ENCODE measurements at places on chromosomes 11 and 22.

GRCh38 chr11:125163431-125164063, 1.0 kb upstream of the PKNOX2 start:
- DNase-seq = no peak

DNA sequence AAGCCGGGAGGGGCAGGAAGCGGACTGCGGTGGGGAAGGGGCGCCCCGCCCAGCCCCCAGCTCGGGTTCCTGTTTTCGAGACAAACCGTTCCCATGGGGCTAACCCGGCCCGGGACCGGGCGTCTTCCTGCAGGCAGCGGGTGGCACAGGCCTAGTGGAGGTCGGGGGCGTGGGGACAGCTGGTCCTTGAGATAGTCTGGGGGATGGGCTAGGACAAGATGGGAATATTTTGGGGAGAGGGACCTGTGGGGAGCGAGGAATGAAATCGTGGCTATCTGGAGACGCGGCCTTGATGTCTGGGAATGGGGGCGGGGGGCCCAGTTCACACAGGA, 1.2 kb upstream of the RASGRP2 start:
- DNase-seq = no peak

- no peak for DNase-seq
Observed at GRCh38 chr11:20483931-20484330, 96.4 kb downstream of the PRMT3 start.

- DNase-seq = no peak
Observed at GRCh38 chr11:16239141-16240105, 116.9 kb downstream of the SOX6 start.

DNA sequence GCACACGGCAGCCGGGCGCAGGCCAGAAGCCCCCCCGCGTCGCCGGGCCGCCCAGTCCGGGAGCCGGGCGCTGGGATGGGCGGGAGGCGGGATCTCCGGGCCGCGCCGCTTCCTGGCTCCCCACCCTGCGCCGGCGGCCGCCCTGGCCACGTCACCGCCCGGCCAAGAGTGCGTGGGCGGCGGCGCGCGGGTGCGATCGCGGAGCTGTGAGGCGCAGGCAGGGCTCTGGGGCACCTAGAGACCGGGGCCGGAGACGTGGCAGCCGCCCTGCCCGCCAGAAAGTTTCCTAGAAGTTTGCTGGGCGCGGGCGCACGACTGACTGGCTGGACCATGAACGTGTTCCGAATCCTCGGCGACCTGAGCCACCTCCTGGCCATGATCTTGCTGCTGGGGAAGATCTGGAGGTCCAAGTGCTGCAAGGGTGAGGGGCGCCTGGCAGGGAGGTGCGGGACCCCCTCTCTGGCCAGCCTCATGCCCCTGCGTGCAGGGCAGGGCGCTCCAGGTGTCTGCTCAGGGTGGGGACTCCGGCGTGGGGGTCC, at the start of gene KDELR3:
TSS of gene KDELR3 (plus strand) at position 193 of the 539 bp plus-strand sequence. CDS start at position 331, 138 bp downstream.
- peak; percentile 20 for DNase-seq

GRCh38 chr11:109208121-109208520, 213.9 kb upstream of the C11orf87 start:
- DNase-seq = no peak

DNA sequence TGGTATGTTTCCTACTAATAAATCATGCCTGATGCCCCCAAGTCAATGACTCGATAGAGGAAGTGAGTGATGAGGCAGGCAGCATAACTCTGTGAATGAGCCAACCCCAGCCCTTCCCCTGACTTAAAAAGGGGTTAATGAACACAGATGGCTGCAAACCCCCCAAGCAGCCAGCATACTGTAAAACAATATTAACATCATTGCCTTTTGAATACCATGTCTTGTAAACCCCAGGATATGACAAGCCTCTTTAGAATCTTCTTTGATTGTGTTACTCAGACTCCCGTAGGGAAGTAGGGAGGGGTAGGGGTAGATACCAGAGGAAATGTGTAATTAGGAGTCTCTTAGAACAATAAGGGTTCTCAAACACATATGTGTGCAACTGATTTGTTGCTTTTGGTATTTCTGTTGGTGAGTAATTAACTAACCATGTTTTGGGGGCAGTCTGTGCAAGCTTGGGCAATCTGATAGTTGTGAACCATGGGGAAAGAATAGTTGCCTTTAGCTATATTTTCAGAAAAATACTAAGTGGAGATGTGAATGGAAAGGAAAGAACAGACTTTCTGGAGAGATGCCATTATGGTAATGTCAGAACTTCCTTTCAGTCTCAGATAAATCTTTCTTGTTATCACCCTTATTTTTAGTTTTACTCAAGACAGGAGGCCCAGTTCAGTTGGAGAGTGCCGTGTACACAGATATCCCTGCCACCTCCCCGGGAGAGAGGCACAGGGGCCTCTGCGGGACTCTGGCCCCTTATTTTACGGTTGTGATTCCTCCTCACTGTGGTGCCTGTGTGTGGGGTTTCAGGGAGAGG, 701.8 kb downstream of the NTM start:
- DNase-seq = no peak

GRCh38 chr11:1228101-1228821, 5.4 kb downstream of the MUC5B start:
- DNase-seq = no peak

DNA sequence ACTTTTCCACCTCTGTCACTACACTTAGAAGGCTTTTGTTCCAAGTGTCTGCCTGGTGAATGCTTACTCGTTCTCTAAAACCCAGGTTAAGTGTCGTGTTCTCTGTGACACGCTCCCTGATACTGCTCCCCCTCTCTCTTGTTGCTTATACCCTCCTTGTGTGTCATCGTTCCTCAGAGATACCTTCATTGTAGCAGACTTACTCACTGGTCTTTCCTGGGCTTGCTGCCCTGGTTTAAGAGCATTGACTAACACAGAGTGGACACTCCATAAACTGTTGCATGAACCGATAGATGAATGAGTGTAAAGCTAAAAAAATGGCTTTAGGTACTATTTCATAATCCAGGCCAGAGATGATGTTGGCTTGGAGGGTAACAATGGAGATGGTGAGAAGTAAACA, 171.3 kb downstream of the GRIK4 start:
- DNase-seq = no peak

GRCh38 chr11:8362491-8362890, 98.8 kb upstream of the LMO1 start:
- no peak for DNase-seq

- DNase-seq = no peak
Observed at GRCh38 chr22:47113853-47114415, 351.5 kb downstream of the TBC1D22A start.

GRCh38 chr11:1936781-1937615, 10.1 kb upstream of the MRPL23 start:
- DNase-seq = no peak

- DNase-seq = no peak
Observed at GRCh38 chr22:49735411-49735900, 92.2 kb downstream of the BRD1 start.

GRCh38 chr22:41491374-41492100, 22.6 kb downstream of the ACO2 start:
- no peak for DNase-seq

- no peak for DNase-seq
Observed at GRCh38 chr22:30193031-30193775, 53.4 kb downstream of the LIF start.

- peak; percentile 39 for DNase-seq
Observed at GRCh38 chr11:2443881-2444820, at the start of gene TRPM5. TRPM5 (minus strand) TSS chr11:2444514; CDS start chr11:2423036, 21,478 bp downstream.

GRCh38 chr22:33756508-33756949, 163.7 kb downstream of the LARGE1 start:
- DNase-seq = no peak

GRCh38 chr11:86508604-86509587, 134.2 kb downstream of the CCDC81 start:
- DNase-seq = no peak

- DNase-seq = no peak
Observed at GRCh38 chr11:73566977-73567755, 30.7 kb downstream of the FAM168A start.

- DNase-seq = no peak
Observed at GRCh38 chr11:56333156-56333555, 12.7 kb upstream of the OR8K1 start.

DNA sequence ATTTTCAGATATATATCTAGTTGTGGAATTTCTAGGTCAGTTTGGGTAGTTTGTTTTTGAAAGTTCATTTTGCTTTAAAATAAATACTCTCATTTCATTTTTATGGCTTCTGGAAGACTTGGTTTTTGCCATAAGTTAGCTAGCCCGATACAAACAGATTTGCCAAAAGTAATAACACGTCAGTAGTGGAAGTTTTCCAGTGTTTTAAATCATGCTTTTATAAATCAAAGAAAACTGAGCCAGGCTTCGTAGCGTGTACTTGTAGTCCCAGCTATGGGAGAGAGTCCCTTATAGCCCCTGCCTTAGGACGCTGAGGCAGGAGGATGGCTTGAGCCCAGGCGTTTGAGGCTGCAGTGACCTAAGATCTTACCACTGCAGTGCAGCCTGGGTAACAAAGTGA, 21.7 kb upstream of the MICALL1 start:
- DNase-seq = no peak

GRCh38 chr11:70297341-70297740, 26.9 kb downstream of the PPFIA1 start:
- no peak for DNase-seq

- DNase-seq = no peak
Observed at GRCh38 chr11:5257296-5257695, 2.7 kb upstream of the HBG2 start.

DNA sequence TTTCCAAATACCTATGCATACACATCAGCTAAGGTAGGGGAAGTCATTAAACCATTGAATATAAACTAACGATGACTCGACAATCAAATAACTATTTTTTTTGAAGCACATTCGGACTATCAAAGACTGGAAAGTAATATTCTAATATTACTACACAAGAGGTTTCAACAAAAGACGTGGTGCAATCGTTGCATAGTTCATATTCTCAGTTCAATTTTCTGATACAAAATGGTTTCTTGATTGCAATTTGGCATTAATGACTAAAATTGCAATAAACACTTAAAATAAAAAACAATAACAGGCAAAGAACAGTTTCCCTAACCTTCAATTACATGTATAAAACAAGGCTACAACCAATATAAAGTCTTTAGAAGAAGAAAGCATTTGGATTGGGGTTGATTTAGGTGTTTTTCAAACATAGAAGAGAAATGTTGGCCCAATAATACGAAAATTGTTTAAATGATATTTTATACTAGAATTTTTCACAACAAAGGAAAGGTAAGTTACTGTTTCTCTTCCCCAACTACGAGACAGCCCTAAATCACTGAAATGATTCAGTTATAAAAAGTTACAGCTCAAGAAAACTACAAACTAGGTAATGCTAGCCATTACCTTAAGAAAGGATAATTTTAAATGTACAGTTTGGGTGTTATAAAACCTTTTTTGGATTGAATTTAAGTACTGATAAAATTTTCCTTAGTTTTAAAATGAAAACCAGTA, 17.6 kb downstream of the BLID start:
- no peak for DNase-seq

GRCh38 chr11:134943544-134943943, 531.5 kb upstream of the B3GAT1 start:
- no peak for DNase-seq

DNA sequence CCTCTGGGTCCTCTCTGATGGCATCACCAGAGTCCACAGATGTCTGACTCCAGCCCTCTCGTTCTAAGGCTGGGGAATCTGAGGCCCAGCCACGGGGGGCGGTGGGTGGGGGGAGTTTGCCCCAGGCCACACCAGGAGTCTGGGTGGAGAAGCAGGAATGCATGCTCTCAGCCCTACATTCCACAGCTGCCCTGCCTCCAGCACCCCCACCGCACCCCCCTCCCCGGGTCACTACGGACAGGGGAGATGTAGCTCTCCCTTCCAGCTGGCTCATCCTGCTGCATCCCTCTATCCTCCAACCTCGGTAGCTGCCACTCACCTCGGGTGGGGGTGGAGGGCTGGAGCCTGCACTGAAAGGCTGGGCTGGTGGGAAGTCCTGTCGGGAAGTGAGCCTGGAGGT, 2.3 kb upstream of the PVALB start:
- DNase-seq = no peak

- no peak for DNase-seq
Observed at GRCh38 chr11:65212226-65212801, 30.6 kb downstream of the CAPN1 start.

DNA sequence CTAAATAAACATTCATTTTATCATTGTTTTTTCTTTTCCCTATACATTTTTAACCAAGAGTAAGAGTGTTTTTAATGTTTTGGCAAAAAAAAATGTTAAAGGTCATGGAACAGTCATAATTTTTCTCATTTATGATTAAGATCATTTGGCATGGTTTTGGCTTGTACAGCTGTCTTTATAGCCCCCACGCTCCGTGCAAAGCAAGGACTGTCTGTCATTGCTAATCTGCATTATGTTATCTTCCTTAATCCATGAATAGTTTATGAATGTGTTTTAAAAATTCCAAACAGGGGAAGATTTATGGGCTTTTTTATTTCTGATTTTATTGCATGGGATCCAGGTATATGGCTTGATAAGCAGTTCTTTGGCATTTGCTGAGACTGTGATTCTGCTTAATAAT, 28.1 kb downstream of the PGM2L1 start:
- DNase-seq = no peak

DNA sequence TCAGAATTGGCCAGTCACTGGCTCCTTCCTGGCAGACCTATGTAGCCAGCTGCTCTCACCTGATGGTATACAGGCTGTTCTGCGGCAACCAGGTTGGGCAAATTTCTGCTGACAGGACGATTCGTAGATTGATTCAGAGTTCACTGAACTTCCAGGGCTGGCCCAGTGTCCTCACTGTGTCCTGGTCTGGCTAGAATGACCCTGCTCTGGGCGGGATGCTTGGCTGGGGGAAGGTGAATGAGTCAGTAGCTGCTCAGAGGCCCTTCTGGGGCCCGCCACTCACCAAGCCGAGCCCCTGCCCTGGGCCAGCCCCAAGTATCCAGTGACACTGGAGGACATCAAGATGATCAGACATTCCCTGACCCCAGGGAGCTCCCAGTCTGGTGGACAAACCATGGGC, 62.9 kb upstream of the WNT11 start:
- no peak for DNase-seq

- no peak for DNase-seq
Observed at GRCh38 chr11:123427405-123427804, 2.7 kb upstream of the GRAMD1B start.

- DNase-seq = no peak
Observed at GRCh38 chr11:57419146-57419545, 7.8 kb downstream of the SLC43A3 start.

Data from activated CD8-positive, alpha-beta memory T cell treated with anti-CD3 and anti-CD28 coated beads for 1 hour (primary cell).